ENCODE measurements at places on chromosomes 2 and 18. TPM values are rescaled to one million over a fixed set of nuclear protein-coding genes. Genes with fewer than 3 reads are reported as not detected.
A peak's percentile ranks its signal among the peaks of the same experiment; 100 is the strongest.

Gene ANKRD30B
- total RNA-seq = not detected

Gene CPLX4
- not detected for total RNA-seq

Gene WNT6
- total RNA-seq = not detected

Gene GALNT13
- not detected for total RNA-seq

Gene TGFA
- 0.07 TPM for total RNA-seq

Gene MAPRE3
- total RNA-seq = 3.2 TPM

Gene LIMS4
- not detected for total RNA-seq

Gene HNRNPLL
- total RNA-seq = 59.8 TPM

Gene GPR35
- total RNA-seq = 4.1 TPM

Gene NAT8
- total RNA-seq = not detected

- no peaks in the 10 kb centered on the region for H3K27me3 ChIP-seq
- no peak for DNase-seq
- no peaks in the 10 kb centered on the region for H3K36me3 ChIP-seq
- H3K27ac ChIP-seq = no peak overlapping the region
- no peak overlapping the region for H3K4me3 ChIP-seq
- no peaks in the 10 kb centered on the region for H3K4me1 ChIP-seq
Measured at GRCh38 chr2:211228559-211228958, 672.2 kb downstream of the CPS1 start.

DNA sequence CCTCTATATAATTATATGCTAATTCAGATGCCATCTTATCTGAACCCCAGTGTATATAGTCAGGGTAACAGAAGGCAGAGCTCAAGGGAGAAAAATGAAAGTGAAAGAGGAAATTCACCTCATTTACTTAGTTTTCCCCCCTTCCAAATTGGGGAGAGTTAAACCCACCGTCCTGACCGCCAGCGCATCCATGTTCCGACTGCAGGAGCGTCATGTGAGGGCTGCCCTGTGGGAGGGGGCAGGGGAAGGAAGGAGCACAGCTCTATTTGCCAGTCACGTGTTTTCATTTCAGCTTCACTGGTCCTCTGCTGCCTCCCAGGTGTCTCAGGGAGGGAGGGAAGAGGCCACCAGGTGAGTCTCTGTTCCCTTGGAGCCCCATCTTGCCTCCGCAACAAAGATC is 13.2 kb downstream of the CNNM4 start:
- peak overlapping the region; percentile 59 for H3K4me3 ChIP-seq
- H3K27ac ChIP-seq = peak overlapping the region; percentile 70
- no peaks in the 10 kb centered on the region for H3K27me3 ChIP-seq
- peaks cover 2% of the 10 kb centered on the region for H3K36me3 ChIP-seq
- peak; percentile 67 for DNase-seq

DNA sequence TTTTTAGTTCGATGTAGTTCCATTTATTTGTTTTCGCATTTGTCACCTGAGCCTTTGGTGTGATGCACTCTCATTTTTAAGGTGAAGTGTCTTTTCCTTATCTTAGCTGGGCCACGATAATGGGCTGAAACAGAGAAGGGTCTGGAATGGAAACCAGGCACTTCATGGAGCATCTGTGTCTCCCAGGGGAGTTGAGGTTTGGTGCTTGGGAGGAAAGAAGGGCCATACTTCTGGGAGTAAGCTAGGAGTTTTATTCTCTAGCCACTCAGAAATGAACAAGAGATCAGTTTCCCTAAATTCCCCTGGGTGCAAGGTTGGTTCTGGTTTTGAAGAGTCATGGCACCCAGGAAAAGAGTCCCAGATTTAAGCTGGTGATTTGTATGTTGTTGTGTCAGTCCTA is 179.4 kb upstream of the CXCR4 start:
- peaks cover 8% of the 10 kb centered on the region for H3K4me1 ChIP-seq
- H3K36me3 ChIP-seq = no peaks in the 10 kb centered on the region
- no peak for DNase-seq
- H3K27me3 ChIP-seq = no peaks in the 10 kb centered on the region
- no peak overlapping the region for H3K27ac ChIP-seq

DNA sequence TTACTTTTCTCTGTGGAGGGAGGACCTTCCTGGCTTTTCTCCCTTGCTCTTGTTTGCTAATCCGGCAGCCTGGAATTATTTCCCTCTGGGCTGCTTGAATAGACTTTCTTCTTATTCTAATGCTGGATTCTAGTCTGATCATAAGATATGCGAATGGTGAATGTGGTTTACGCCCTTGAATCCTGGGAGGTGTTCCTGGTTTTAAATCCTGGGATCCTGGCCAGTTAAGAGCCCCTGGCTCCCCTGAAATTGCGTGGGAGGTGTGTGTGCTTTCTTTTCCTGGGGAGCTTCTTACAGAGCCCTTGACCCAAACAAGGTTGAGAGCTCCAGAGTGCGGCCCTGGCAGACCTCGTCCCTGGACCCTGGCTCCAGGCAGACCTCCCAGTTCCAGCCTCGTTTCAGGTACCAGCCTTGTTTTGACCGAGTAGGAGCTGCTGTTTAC is 2.8 kb downstream of the SH3BP4 start:
- H3K27ac ChIP-seq = no peak overlapping the region
- H3K27me3 ChIP-seq = peaks cover 47% of the 10 kb centered on the region
- no peaks in the 10 kb centered on the region for H3K36me3 ChIP-seq
- peaks cover 4% of the 10 kb centered on the region for H3K4me1 ChIP-seq
- no peak for DNase-seq

DNA sequence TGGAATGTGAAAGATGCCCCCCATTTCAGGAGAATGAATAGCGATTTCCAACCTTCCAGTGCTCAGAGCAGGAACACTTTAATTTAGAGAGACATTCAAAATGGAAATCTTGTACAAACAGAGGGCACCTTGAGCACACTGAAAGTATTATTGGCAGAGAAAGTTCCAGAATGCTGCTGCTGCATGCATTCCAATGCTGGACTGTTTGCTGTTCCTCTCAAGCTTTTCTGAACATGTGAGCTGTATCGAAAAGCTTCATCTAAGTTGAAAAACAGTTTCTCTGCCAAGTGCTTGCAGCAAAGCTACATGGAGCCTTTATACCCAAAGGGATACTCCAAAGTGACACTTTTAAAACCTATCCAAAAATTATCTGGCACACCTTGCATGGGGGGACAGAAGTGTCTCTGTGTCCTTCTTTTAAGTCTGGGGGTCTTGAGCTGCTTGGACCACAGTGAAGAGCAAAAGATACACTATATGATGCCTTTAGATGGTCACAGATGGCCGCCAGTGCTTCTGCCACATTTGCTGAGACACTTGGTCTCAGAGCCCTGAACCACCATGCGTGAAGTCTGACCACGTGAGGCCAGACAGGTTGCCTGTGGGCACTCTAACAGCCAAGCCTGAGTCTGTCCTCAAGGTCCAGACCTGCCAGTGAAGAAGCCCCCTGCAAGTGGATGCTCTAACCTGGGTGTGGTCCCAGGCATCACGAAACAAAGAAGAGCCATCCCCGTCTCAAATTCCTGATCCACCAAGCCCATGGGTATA is 18.8 kb downstream of the UXS1 start:
- no peak for DNase-seq
- no peaks in the 10 kb centered on the region for H3K27me3 ChIP-seq
- no peak overlapping the region for H3K27ac ChIP-seq
- peaks cover 3% of the 10 kb centered on the region for H3K36me3 ChIP-seq
- H3K4me1 ChIP-seq = peaks cover 52% of the 10 kb centered on the region
- H3K4me3 ChIP-seq = no peak overlapping the region

DNA sequence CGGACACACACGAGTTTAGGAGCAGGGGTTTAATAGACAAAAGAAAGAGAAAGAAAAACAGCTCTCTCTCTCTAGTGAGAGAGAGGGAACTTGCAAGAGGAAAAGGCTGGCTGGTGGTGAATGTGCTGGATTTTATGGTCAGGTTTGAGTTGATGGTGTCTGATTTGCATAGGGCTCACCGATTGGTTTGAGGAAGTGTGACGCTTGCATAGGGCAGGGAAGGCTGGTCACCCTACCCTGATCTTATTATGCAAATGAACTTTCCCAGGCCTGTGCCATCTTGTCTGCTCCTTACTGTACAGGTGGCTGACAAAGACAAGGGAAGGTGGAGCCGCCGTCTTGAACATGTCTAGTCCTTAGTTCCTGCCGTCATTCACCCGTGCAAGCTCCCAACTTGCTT is 408.9 kb downstream of the RIT2 start:
- no peak overlapping the region for H3K27ac ChIP-seq
- no peaks in the 10 kb centered on the region for H3K36me3 ChIP-seq
- no peak overlapping the region for H3K4me3 ChIP-seq
- no peaks in the 10 kb centered on the region for H3K4me1 ChIP-seq
- DNase-seq = no peak
- H3K27me3 ChIP-seq = no peaks in the 10 kb centered on the region

- H3K27ac ChIP-seq = no peak overlapping the region
- no peak for DNase-seq
- no peaks in the 10 kb centered on the region for H3K36me3 ChIP-seq
- no peak overlapping the region for H3K4me3 ChIP-seq
- H3K27me3 ChIP-seq = peaks cover 9% of the 10 kb centered on the region
- H3K4me1 ChIP-seq = no peaks in the 10 kb centered on the region
Measured at GRCh38 chr2:219028141-219028540, 13.2 kb downstream of the CFAP65 start.

GRCh38 chr2:88693911-88694414 is 2.5 kb downstream of the RPIA start:
- H3K4me3 ChIP-seq = peak overlapping the region; percentile 95
- H3K36me3 ChIP-seq = peaks cover 13% of the 10 kb centered on the region
- no peaks in the 10 kb centered on the region for H3K27me3 ChIP-seq
- H3K27ac ChIP-seq = no peak overlapping the region
- DNase-seq = no peak
- peaks cover 70% of the 10 kb centered on the region for H3K4me1 ChIP-seq

GRCh38 chr2:70448041-70448440 is 105.6 kb downstream of the TGFA start:
- H3K4me1 ChIP-seq = no peaks in the 10 kb centered on the region
- no peak overlapping the region for H3K4me3 ChIP-seq
- no peak for DNase-seq

- no peaks in the 10 kb centered on the region for H3K27me3 ChIP-seq
- no peak overlapping the region for H3K4me3 ChIP-seq
- no peak overlapping the region for H3K27ac ChIP-seq
- peaks cover 2% of the 10 kb centered on the region for H3K4me1 ChIP-seq
- DNase-seq = no peak
- no peaks in the 10 kb centered on the region for H3K36me3 ChIP-seq
Measured at GRCh38 chr18:39793609-39794008, 2161.4 kb upstream of the PIK3C3 start.

GRCh38 chr2:33210626-33211025 is 263.9 kb downstream of the LTBP1 start:
- H3K36me3 ChIP-seq = no peaks in the 10 kb centered on the region
- no peak for DNase-seq
- peaks cover 8% of the 10 kb centered on the region for H3K27me3 ChIP-seq
- no peak overlapping the region for H3K4me3 ChIP-seq

- H3K4me1 ChIP-seq = no peaks in the 10 kb centered on the region
- no peaks in the 10 kb centered on the region for H3K36me3 ChIP-seq
Measured at GRCh38 chr2:3101016-3101942, 276.3 kb downstream of the EIPR1 start.

- H3K27ac ChIP-seq = no peak overlapping the region
- H3K4me3 ChIP-seq = no peak overlapping the region
- no peaks in the 10 kb centered on the region for H3K4me1 ChIP-seq
- no peaks in the 10 kb centered on the region for H3K36me3 ChIP-seq
- no peak for DNase-seq
Measured at GRCh38 chr18:47283476-47283875, 32.0 kb upstream of the SKOR2 start.

GRCh38 chr2:11466307-11467128 is 557 bp upstream of the E2F6 start:
- H3K4me1 ChIP-seq = peaks cover 33% of the 10 kb centered on the region
- DNase-seq = peak; percentile 24
- no peaks in the 10 kb centered on the region for H3K27me3 ChIP-seq
- peaks cover 23% of the 10 kb centered on the region for H3K36me3 ChIP-seq

DNA sequence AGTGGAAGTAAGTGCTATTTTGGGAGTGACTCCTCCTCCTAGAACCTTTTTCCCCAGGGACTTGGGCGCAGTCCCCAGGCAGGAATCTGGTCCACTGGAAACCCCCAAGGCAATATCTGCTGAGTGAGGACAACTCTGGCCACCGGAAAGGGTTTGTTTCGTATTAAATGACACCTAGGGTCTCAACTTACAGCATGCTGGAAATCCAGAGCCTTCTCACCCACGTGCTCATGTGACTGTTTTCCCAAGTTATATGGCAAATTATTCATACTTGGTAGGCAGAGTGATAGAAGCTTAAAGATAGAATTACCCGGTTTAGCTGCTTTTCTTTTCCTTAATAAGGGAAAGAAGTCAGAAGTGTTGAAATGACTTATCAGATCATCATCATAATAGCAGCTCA is 436.9 kb upstream of the SPRED2 start:
- no peak overlapping the region for H3K27ac ChIP-seq
- H3K4me1 ChIP-seq = no peaks in the 10 kb centered on the region
- no peak for DNase-seq
- H3K4me3 ChIP-seq = no peak overlapping the region

GRCh38 chr2:54456612-54457322 is 640 bp downstream of the SPTBN1 start:
- peaks cover 12% of the 10 kb centered on the region for H3K4me1 ChIP-seq
- H3K27ac ChIP-seq = no peak overlapping the region
- H3K4me3 ChIP-seq = peak overlapping the region; percentile 72
- peaks cover 54% of the 10 kb centered on the region for H3K27me3 ChIP-seq
- no peaks in the 10 kb centered on the region for H3K36me3 ChIP-seq

DNA sequence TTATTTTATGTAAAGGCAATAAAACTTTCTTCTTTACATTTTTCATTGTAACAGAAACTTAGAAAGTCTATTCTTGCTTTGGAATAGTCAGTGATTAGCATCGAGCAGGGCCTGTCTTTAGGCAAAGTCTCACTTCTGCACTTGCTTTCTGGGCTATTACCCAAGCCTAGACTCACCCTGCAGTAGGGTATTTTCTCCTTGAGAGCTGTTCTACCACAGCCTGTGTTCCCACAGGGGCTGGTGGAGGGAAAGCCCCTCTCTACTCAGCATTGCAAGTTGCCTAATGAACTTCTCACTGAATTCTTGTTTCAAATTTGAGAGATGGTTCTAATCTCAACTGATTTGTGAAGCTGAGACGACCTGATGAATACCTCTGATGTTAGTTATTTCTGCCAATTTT is 111.7 kb upstream of the KLHL14 start:
- no peaks in the 10 kb centered on the region for H3K4me1 ChIP-seq
- H3K27me3 ChIP-seq = no peaks in the 10 kb centered on the region
- no peaks in the 10 kb centered on the region for H3K36me3 ChIP-seq

GRCh38 chr18:8797206-8797605 is 91.8 kb downstream of the MTCL1 start:
- no peak overlapping the region for H3K27ac ChIP-seq
- no peaks in the 10 kb centered on the region for H3K36me3 ChIP-seq
- no peak for DNase-seq
- H3K4me3 ChIP-seq = no peak overlapping the region
- H3K4me1 ChIP-seq = peaks cover 4% of the 10 kb centered on the region

- peak overlapping the region; percentile 88 for H3K27ac ChIP-seq
- H3K27me3 ChIP-seq = no peaks in the 10 kb centered on the region
- peaks cover 54% of the 10 kb centered on the region for H3K4me1 ChIP-seq
- DNase-seq = peak; percentile 48
- peaks cover 25% of the 10 kb centered on the region for H3K36me3 ChIP-seq
- H3K4me3 ChIP-seq = peak overlapping the region; percentile 85
Measured at GRCh38 chr2:162317861-162318327, 590 bp downstream of the IFIH1 start.

GRCh38 chr2:195562570-195563566 is 94.2 kb upstream of the SLC39A10 start:
- H3K27ac ChIP-seq = peak overlapping the region; percentile 97
- peak overlapping the region; percentile 63 for H3K4me3 ChIP-seq
- H3K36me3 ChIP-seq = peaks cover 19% of the 10 kb centered on the region
- no peaks in the 10 kb centered on the region for H3K27me3 ChIP-seq
- DNase-seq = peak; percentile 63

GRCh38 chr18:45715212-45715780 is 8.7 kb upstream of the SLC14A1 start:
- H3K27me3 ChIP-seq = no peaks in the 10 kb centered on the region
- no peak overlapping the region for H3K27ac ChIP-seq
- no peaks in the 10 kb centered on the region for H3K36me3 ChIP-seq
- no peak overlapping the region for H3K4me3 ChIP-seq
- no peaks in the 10 kb centered on the region for H3K4me1 ChIP-seq
- DNase-seq = no peak

All from activated CD4-positive, alpha-beta T cell treated with anti-CD3 and anti-CD28 coated beads for 36 hours (primary cell).